ENCODE measurements at places on chromosomes 2 and 18. TPM values are rescaled to one million over a fixed set of nuclear protein-coding genes. Genes with fewer than 3 reads are reported as not detected.

TMX3 gene
- 69.7 TPM for total RNA-seq

ARL4C gene
- 8.3 TPM for total RNA-seq

SPP2 gene
- total RNA-seq, result not detected

KIDINS220 gene
- total RNA-seq, result 41.3 TPM

CEBPZ gene
- total RNA-seq, result 36.7 TPM

CYRIA gene
- 38.4 TPM for total RNA-seq

SOWAHC gene
- 3.6 TPM for total RNA-seq

SULT1C4 gene
- total RNA-seq, result 28.2 TPM

MAB21L4 gene
- total RNA-seq, result not detected

SP140 gene
- not detected for total RNA-seq

CCDC138 gene
- 10.6 TPM for total RNA-seq

- H3K36me3 ChIP-seq, result no peaks in the 10 kb centered on the region
- H3K4me1 ChIP-seq, result no peaks in the 10 kb centered on the region
- H3K27ac ChIP-seq, result no peak overlapping the region
- DNase-seq, result no peak
- H3K4me3 ChIP-seq, result no peak overlapping the region
These were observed 8.2 kb upstream of the SPOPL start for GRCh38 chr2:138493334-138493733.

DNA sequence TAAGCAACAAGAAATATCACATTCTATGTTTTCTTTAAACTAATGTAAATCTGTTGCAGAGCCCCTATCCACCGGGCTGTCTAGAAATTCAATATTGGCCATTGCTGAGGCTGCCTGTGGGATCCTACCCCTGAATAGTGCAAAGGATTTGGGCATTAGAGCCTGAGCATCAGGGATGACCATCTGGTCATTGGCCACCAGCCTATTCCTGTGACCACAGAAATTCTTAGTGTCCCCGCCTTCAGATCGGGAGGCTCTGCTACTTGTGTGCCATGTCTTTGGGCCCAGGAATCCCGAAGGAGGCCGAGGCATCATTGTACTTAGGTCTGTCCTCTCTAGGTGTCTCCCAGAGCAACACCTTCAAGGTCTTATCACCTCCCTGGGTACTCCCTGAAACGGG is 73.8 kb downstream of the HRH4 start:
- DNase-seq, result no peak
- H3K4me1 ChIP-seq, result peaks cover 10% of the 10 kb centered on the region
- H3K27me3 ChIP-seq, result peaks cover 26% of the 10 kb centered on the region
- no peak overlapping the region for H3K27ac ChIP-seq

GRCh38 chr18:6207941-6208340 is 206.8 kb downstream of the L3MBTL4 start:
- no peak overlapping the region for H3K27ac ChIP-seq
- no peaks in the 10 kb centered on the region for H3K4me1 ChIP-seq
- DNase-seq, result no peak
- no peaks in the 10 kb centered on the region for H3K27me3 ChIP-seq
- H3K4me3 ChIP-seq, result no peak overlapping the region

DNA sequence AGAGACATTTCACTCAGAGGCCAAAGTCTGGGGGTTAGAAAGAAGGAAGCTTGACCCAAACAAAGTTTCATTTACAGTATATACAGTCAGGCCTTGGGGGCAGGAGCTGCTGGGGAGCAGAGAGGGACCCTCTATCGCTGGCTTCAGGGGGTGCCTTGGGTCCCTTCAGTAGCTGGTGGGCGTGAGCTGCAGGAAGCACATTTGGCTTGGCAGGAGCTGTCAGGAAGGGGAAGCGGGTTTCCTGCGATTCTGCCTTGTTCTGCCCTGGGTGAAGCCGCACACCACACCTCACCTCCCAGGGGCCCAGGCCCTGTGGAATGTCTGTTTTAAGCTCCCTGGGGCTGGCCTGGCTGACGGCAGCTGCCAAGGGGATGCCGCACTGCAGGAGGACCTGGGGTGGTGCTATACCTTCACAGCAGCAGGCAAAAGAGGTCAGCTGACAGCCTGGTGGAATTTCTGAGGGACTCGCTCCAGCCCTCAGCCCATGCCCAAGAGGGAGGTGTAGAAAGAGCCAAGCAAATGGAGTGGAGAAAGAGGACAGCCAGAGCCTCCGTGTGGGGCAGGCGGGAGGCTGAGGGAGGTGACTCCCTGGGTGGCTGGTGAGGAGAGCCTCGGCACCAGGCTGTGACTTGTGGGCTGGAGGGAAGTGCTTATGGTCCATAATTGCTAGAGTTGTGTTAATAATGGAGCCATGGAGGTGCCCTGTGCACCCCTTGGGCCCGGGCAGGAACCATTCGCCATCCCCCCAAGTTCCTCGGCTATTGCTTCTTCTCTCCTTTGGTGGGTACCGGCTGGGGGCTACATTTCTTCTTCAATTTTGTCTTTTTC is 43.9 kb downstream of the PSD4 start:
- DNase-seq, result peak; percentile 32
- no peak overlapping the region for H3K4me3 ChIP-seq
- H3K36me3 ChIP-seq, result no peaks in the 10 kb centered on the region
- H3K27ac ChIP-seq, result no peak overlapping the region

DNA sequence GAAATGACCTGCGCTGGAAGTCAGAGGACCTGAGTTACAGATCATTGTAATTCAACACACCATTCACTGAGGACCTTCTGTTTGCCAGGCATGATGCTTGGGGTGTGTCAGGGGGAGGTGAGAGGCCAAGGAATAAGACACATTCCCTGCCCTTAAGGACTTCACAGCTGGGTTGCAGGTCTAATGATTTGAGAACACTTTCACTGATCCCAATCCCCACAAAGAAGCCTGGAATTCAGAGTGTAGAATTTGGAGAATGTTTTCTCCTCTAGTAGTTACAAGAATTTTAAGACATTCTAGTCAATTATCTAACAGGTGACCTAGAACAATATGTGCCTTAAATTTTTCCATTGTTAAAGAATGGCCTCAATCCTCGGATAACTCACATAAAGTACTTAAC is 322.4 kb downstream of the TNS1 start:
- no peaks in the 10 kb centered on the region for H3K36me3 ChIP-seq
- no peaks in the 10 kb centered on the region for H3K4me1 ChIP-seq
- H3K27ac ChIP-seq, result no peak overlapping the region
- no peak overlapping the region for H3K4me3 ChIP-seq
- peaks cover 2% of the 10 kb centered on the region for H3K27me3 ChIP-seq

- peak overlapping the region; percentile 73 for H3K4me3 ChIP-seq
- H3K4me1 ChIP-seq, result peaks cover 12% of the 10 kb centered on the region
- peaks cover 34% of the 10 kb centered on the region for H3K27me3 ChIP-seq
- H3K36me3 ChIP-seq, result no peaks in the 10 kb centered on the region
These were observed 748 bp upstream of the ZNF804A start for GRCh38 chr2:184597571-184597991.

GRCh38 chr2:240687741-240688552 is 3.7 kb upstream of the AQP12A start:
- no peak overlapping the region for H3K27ac ChIP-seq
- H3K4me1 ChIP-seq, result no peaks in the 10 kb centered on the region
- H3K27me3 ChIP-seq, result no peaks in the 10 kb centered on the region
- no peaks in the 10 kb centered on the region for H3K36me3 ChIP-seq

- H3K4me3 ChIP-seq, result no peak overlapping the region
- no peaks in the 10 kb centered on the region for H3K36me3 ChIP-seq
- DNase-seq, result no peak
- no peaks in the 10 kb centered on the region for H3K27me3 ChIP-seq
These were observed 48.2 kb downstream of the PAX8 start for GRCh38 chr2:113230531-113230930.

DNA sequence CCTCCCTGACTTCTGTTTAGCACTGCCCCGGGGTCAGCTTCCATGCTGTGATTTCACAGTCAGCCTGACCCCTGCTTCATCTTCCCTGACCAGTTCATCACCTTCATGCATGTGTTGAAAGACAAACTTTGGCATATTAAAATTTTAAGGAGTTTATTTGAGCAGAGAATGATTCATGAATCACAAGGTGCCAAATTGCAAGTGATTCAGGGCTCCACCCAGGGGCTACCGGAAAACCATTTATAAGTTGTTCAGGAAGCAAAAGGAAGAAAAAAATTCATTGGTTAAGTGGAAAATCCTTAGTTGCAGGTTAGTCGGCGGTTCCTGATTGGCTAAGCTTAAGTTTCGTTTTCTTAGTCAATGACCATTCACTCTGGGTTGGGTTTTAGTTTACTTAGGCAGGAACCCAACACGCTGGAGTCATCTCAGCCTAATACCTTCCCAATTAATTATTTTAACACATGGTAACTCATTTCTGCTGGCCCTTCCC is 10.6 kb downstream of the IL1F10 start:
- no peaks in the 10 kb centered on the region for H3K36me3 ChIP-seq
- no peaks in the 10 kb centered on the region for H3K4me1 ChIP-seq
- no peak for DNase-seq
- H3K27me3 ChIP-seq, result peaks cover 3% of the 10 kb centered on the region
- no peak overlapping the region for H3K27ac ChIP-seq
- H3K4me3 ChIP-seq, result no peak overlapping the region

- no peak overlapping the region for H3K27ac ChIP-seq
- no peaks in the 10 kb centered on the region for H3K4me1 ChIP-seq
- H3K4me3 ChIP-seq, result no peak overlapping the region
- H3K27me3 ChIP-seq, result no peaks in the 10 kb centered on the region
- H3K36me3 ChIP-seq, result no peaks in the 10 kb centered on the region
These were observed 464.5 kb downstream of the THSD7B start for GRCh38 chr2:137229834-137230233.

- no peak for DNase-seq
- no peaks in the 10 kb centered on the region for H3K27me3 ChIP-seq
- H3K4me1 ChIP-seq, result no peaks in the 10 kb centered on the region
These were observed 14.4 kb upstream of the VRK2 start for GRCh38 chr2:58032016-58032763.

- H3K4me1 ChIP-seq, result no peaks in the 10 kb centered on the region
- H3K4me3 ChIP-seq, result no peak overlapping the region
- no peak for DNase-seq
- H3K27ac ChIP-seq, result no peak overlapping the region
- no peaks in the 10 kb centered on the region for H3K27me3 ChIP-seq
These were observed 464.9 kb downstream of the CDH2 start for GRCh38 chr18:27712066-27712465.

- no peak for DNase-seq
- peaks cover 11% of the 10 kb centered on the region for H3K4me1 ChIP-seq
- no peak overlapping the region for H3K27ac ChIP-seq
These were observed 5.2 kb downstream of the RAPGEF4 start for GRCh38 chr2:172740856-172741255.

DNA sequence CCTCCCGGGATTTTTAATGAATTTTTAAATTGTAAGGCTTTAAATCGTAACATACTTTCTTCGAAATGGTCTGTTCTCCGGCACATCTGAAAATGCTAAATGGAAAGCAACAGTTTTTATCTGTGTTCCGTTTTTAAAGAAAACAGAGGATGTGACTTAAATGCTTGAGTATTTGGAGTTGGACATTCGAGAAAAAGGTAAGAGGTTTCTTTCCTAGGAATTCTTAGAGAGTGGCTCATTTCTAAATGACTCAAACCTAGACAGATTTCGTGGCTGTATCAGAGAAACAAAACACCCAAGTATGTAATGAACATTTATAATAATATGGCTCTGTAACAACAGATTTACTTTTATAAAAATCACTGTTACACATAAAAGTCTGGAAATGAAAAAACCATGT is 177.6 kb upstream of the CCDC68 start:
- peaks cover 8% of the 10 kb centered on the region for H3K4me1 ChIP-seq
- peak; percentile 5 for DNase-seq
- no peak overlapping the region for H3K4me3 ChIP-seq
- no peak overlapping the region for H3K27ac ChIP-seq

DNA sequence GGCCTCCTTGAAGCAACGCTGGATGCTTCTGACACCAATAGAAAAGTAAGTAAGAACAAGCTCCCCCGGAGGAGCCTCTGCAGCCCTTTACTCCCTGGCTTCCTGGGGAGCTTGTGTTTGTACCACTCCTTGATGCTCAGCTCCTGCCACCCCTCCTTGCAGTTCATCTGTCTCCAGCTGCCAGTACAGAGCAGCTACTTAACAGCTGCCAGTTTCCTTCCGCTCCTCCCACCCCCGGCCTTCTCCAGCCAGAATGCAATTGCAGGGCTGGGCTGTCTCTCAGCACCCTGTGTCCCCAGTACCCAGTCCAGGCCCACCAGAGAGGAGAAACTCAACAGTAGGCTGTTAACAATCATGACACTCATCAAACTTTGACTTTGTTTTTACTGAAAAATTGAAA is 109.4 kb downstream of the AOX1 start:
- H3K27me3 ChIP-seq, result peaks cover 6% of the 10 kb centered on the region
- no peak overlapping the region for H3K27ac ChIP-seq
- no peaks in the 10 kb centered on the region for H3K4me1 ChIP-seq
- no peak overlapping the region for H3K4me3 ChIP-seq
- DNase-seq, result no peak

DNA sequence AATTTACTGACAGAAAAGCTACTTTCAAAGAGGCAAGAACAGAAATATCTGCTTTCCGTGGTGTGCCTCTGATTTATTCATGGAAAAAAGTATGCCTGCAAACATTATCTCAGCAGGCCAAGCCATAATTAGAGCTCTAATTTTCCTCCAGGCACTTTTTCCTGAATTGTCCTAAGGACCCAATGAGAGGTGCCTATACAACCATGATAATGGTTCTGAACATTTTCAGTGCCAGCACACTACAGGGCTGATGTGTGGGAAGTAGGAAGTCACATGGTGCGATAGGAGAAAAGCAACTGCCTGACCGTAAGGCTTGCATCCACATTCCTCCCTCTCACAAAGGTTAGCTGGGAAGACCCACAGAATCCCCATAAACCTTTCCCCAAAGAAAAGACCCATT is 45.9 kb upstream of the EGR4 start:
- no peak overlapping the region for H3K27ac ChIP-seq
- DNase-seq, result no peak
- H3K36me3 ChIP-seq, result no peaks in the 10 kb centered on the region
- H3K4me1 ChIP-seq, result no peaks in the 10 kb centered on the region

GRCh38 chr2:120650022-120650644 is 85.5 kb upstream of the GLI2 start:
- DNase-seq, result no peak
- H3K27me3 ChIP-seq, result no peaks in the 10 kb centered on the region
- H3K4me3 ChIP-seq, result no peak overlapping the region
- no peak overlapping the region for H3K27ac ChIP-seq
- H3K36me3 ChIP-seq, result no peaks in the 10 kb centered on the region
- no peaks in the 10 kb centered on the region for H3K4me1 ChIP-seq

GRCh38 chr2:71210292-71210691 is 16.6 kb downstream of the PAIP2B start:
- no peak for DNase-seq
- no peaks in the 10 kb centered on the region for H3K36me3 ChIP-seq
- H3K27me3 ChIP-seq, result peaks cover 30% of the 10 kb centered on the region
- H3K4me1 ChIP-seq, result no peaks in the 10 kb centered on the region
